Stimulated activated CD8-positive, alpha-beta memory T cell treated with anti-CD3 and anti-CD28 coated beads, Interleukin-4, amount 100 ng/mL, for 1 hour (primary cell): ENCODE measurements at places on chromosomes 12 and 14.

DNA sequence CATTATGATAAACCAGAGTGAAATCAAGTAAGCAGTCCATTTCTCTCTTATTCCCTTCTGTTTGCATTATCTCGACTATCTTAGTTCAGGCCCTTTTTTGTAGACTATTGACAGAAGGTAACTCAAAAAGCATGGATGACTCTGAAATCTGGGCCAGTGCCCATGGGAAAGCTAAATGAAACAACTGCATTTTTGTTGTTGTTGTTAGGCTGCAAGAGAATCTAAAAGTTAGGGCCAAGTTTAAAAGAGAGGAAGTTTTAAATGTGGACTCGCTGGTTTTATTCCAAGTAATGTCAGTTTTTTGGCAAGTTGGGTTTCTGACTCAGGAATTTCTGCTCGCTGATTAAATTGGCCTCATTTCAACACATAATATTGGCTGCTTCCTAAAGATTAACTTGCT lies 201.1 kb downstream of the PIK3C2G start:
- no peak for DNase-seq

- DNase-seq = no peak
These were observed 27.2 kb downstream of the CPM start for GRCh38 chr12:68905733-68906132.

- no peak for DNase-seq
These were observed 127.6 kb downstream of the GXYLT1 start for GRCh38 chr12:42017051-42017450.

- DNase-seq = no peak
These were observed 203.8 kb downstream of the RBM19 start for GRCh38 chr12:113762155-113762881.

DNA sequence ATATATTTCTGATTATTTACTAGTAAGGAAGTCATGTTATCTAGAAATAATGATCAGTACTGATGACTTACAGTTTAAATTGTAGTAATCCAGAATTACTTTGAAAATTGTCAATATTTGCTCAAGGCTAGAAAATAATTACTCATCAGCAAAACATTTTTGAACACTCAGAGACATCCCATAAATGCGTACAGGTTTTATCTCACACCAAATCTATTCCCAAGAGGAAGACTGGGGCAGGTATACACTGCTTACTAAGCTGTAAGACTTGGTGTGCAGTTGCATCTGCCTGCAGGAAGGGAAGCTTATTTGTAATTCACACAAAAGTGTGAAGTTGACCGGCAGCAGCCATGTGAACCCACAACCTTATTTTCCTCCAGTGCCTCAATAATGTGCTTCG lies 146.4 kb downstream of the CCER1 start:
- DNase-seq = no peak

- no peak for DNase-seq
These were observed 28.3 kb downstream of the BEGAIN start for GRCh38 chr14:100558966-100559365.

GRCh38 chr12:15931590-15932053 lies 20.5 kb downstream of the DERA start:
- no peak for DNase-seq

DNA sequence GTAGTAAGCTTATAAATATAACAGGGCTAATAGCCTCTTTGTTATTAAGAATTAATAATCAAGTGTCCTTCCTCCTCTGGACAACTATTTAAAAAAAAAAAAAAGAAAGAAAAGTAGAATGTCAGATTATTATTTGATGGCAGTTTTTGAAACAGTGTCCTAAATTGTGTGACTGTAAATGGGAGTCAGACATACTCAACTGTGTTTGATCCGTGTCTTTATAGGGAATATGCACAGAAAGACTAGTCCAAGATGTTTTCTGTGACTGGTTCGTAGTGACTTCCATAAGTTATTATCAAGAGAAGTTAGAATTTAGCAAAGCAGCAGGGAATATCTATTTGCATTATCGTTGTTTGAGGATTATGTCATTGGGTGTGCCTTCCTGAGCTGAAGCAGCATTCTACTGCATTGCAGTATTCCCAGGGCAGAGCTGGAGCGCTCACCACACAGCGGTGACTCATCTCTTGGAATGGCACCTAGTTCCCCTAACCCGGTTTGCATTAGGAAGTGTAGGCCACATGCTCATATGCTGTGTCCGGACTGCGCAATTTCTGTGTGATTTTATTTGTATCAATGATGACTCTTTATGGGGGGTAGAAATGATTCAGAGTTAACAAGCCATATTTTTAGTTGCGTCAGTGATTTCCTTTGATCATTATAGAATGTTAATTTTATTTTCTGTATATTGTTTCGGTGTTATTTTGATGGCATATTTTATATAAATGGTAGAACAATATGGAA lies 7.9 kb downstream of the DYNC1H1 start:
- DNase-seq = no peak

DNA sequence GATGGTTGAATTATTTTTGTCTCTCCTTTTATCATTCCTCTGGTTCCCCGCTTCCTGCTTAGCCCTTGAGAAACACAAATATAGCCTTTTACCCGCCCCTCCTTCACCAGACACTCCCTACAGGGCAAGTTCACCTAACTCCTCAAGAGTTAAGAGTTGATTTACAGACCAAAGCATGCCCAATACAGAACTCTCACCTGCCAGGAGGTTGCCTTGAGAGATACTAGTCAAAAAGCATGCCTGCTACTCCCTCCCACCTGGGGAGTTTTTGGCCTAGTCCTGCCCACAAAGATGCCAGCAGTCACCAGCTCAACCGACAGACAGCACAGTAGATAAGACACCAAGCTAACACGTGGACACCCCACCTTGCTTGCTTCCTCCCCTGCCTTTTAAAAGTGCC lies 11.2 kb downstream of the LGMN start:
- DNase-seq = no peak

DNA sequence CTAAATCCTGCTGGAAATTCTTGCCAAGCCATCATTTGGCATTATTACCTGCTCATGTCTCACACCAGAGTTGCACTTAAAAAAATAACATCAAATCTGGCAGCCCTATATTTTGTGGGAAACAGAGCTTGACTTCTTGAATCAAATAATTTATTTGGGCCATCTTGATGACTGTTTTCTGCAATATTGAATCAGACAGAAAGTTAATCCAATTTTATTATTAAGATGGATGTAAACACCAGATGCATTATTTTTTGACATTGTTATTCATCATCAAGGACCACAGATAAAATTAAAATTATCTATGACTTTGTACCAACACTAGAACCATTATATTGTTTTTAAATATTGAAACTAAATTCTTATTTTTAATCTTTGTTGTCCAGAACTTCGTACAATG lies 132.9 kb downstream of the PTPRR start:
- no peak for DNase-seq
